ENCODE measurements at places on chromosomes 6 and 20.

- no peak for DNase-seq
Measured at GRCh38 chr6:42963855-42964605, 3.5 kb downstream of the GNMT start.

GRCh38 chr6:155171109-155171746, 92.6 kb upstream of the CLDN20 start:
- no peak for DNase-seq

DNA sequence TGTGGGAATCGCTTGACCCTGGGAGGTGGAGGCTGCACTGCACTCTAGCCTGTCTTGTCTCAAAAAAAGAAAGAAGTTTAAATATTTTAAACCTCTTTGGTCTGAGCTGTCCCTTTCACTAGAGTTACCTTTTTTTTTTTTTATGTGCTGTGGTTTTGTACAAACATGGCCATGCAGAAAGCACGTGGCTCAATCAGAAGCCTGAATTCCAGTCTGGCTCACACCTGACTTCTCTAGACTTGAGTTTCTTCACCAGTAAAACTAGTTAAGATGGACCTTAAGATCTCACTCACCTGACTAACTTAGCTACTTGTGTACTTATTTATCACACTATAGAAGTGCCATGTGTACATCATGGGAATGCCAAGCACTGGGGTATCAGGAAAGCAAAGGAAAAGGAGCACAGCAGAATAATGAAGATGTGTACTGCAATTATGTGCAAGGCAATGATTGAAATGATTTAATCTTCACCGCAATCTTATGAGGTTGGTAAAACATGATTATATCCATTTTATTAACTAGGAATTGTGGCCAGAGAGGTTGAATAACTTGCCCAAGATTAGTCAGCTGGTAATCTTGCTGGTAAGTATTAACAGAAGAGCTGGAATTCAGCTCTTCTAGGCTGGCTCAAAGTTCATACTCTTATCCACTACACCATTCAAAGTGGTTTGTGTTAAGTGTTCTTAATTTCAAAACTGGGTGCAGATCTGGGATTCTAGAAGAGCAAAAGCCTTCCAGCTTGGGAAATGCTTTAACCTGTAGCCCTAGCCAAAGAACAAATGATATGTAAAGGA, 10.7 kb downstream of the HMGN3 start:
- no peak for DNase-seq

DNA sequence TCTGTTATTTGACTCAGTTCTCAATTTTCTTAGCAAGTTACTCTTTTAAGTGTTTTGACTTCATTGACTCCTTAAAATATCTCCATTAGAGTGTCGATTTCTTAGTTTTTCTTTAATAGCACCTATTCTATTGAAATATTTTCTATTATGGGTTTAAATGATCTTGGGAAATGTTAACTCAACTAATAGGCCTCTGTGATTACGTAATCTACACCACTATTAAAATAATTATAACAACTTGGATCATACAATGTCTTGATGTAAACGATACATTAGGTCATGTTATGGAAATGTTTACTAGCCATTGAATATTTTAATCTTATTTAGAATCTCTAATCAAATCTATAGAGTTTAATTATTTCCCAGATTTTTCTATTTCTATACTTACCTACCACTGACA, 550.0 kb downstream of the EYS start:
- DNase-seq: no peak

DNA sequence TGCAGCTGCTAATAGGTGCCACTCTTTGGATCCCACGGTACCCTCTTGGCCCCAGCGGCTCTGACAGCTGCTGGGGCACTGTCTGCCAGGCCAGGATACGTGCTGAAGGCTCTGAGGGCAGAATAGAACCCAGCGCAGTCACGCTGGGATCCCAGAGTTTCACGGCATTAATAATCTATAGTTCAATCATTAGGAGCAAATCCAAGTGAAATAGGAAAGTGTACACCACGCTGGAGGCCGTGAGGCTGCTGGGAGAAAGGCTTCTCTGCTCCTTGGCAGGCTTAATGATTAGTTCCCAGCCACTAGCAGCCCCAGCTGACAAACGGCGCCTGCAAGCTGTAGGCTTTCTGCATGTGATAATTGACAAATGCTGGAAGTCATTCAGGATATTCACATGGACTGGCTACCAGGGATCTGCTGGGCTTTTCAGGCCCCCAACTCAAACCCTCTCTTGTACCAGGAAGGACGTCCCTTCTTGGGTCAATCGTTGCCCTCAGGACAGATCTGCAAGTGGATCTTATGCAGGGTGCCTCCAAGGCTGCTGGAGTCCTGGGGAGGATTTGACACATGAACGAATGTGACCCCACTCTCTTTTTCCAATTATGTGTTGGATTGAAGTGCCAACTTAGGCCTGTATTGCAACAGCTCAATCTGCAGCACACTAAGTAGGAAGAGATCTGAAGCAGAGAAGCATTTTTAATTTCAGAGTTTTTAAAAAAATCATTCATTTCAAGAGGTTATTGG, 50.1 kb upstream of the INSM1 start:
- no peak for DNase-seq

DNA sequence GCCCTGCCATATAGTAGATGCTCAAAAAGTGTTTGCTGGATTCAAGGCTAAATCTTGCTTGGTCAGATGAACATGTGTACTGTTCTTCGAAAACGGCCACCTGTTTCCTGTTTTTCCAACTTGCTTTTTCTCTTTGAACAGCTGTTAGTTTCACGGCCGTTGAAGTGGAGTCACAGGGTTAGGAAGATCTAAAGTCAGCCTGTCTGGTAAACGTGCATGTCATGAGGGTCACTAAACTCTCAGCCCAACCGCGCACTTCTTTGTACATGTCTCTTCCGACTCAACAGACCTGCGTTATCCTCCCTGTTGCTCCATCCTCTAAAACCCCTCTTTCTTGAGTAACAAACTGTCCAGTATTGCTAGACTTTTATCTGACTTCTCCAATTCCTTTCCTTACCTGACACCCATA, 93.2 kb upstream of the MAN1A1 start:
- no peak for DNase-seq

Data from urinary bladder (tissue), 4 donors.